ENCODE measurements at places on chromosomes 3 and 15. TPM values are rescaled to one million over a fixed set of nuclear protein-coding genes. Genes with fewer than 3 reads are reported as not detected.

CCNDBP1 gene
- 132 TPM for total RNA-seq

GRCh38 chr3:184443831-184444230 is 64.0 kb downstream of the CHRD start:
- H3K4me3 ChIP-seq: no peak overlapping the region
- H3K36me3 ChIP-seq: no peaks in the 10 kb centered on the region
- peaks cover 19% of the 10 kb centered on the region for H3K27me3 ChIP-seq
- no peak for DNase-seq
- no peak overlapping the region for H3K27ac ChIP-seq

- H3K4me1 ChIP-seq: no peaks in the 10 kb centered on the region
- H3K36me3 ChIP-seq: no peaks in the 10 kb centered on the region
- no peak overlapping the region for H3K4me3 ChIP-seq
These were observed 884.6 kb downstream of the AGBL1 start for GRCh38 chr15:86964271-86964670.

GRCh38 chr3:177601152-177601551 is 403.9 kb upstream of the TBL1XR1 start:
- H3K36me3 ChIP-seq: peaks cover 8% of the 10 kb centered on the region
- peaks cover 65% of the 10 kb centered on the region for H3K4me1 ChIP-seq
- H3K27me3 ChIP-seq: no peaks in the 10 kb centered on the region
- no peak overlapping the region for H3K4me3 ChIP-seq
- H3K27ac ChIP-seq: no peak overlapping the region

DNA sequence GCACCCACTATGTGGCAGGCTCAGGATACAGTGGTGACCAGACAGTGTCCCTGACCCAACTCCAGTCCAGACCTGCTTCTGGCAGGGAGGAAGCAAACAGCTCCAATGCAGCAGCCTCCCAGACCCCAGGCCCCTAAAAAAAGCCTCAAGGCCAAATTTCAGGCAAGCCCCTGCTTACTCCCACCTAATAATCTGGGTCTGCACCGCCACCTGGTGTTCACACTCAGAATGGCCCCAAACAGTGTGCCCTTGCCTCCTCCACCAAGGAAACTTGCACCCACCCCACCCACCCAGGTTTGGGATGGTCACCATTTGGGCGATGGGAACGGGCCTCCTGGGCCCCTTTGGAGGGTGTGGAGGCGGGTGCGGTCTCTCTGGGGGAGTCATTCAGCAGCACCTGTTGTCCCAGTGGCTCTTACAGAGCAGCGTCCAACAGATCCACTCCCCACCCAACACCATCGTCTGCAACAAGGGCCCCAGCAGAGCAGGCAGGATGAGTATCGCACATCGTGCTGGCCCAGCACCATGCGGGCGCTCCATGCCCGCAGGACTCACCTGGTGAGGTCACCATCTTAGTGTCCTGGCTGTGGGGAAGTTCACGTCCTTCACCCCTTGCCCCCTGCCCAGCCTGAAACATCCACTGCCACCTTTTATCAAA is 17.3 kb downstream of the C3orf18 start:
- H3K36me3 ChIP-seq: no peaks in the 10 kb centered on the region
- H3K27ac ChIP-seq: no peak overlapping the region
- H3K4me3 ChIP-seq: no peak overlapping the region

Measured in naive thymus-derived CD8-positive, alpha-beta T cell (primary cell).